ENCODE measurements at places on chromosomes 13 and 19.

GRCh38 chr19:42473686-42474085, 30.9 kb upstream of the CXCL17 start:
- DNase-seq, result no peak

GRCh38 chr13:97631158-97631557, 197.2 kb downstream of the RAP2A start:
- no peak for DNase-seq

DNA sequence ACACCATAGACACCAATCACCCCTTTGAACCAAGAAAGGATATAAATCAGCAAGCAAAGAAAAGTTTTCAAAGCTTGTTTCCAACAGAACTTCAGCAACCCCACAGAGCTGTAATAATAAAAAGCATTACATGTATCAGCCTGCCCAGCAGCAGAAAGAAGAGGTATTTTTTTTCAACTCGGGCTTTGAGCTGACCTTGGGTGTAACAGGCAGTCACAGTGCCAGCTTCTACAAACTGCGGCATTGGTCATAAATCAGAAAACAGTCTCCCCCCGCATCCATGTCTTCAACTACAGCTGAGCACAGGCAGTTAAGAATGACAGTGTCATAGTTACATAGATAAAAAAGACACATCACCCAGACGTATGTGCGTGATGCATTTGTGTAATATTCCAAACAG, 671.0 kb upstream of the SLITRK1 start:
- no peak for DNase-seq

- DNase-seq, result no peak
Observed at GRCh38 chr13:66224663-66225062, 1005.5 kb downstream of the PCDH9 start.

- no peak for DNase-seq
Observed at GRCh38 chr13:100977841-100978240, 303.2 kb upstream of the TMTC4 start.

DNA sequence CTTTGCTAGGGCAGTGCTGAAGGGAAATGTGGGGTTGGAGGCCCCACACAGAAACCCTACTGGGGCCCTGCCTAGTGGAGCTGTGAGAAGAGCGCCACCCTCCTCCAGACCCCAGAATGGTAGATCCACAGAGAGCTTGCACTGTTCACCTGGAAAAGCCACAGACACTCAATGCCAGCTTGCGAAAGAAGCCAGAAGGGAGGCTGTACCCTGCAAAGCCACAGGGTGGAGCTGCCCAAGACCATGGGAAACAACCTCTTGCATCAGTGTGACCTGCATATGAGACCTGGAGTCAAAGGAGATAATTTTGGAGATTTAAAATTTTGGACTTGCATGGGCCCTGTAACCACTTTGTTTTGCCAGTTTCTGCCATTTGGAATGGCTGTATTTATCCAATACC, 615.4 kb upstream of the MIR17HG start:
- DNase-seq, result no peak

DNA sequence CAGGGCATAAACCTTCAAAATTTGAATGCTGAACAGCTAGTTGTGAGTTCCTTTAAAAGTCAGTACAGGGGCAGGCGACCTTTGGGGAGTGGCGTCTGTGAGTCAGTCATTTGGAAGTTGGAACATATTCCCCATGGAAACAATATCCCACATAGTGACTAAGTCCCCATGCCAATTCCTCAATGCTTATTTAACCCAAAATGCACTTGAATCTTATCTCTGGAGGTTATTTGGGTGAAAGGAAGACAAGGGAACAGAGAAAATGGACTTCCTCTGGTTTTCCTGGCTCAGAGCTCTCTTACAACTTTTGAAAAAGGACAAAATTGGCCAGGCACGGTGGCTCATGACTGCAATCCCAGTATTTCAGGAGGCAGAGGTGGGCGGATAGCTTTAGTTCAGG, 479.2 kb upstream of the NBEA start:
- DNase-seq, result no peak

DNA sequence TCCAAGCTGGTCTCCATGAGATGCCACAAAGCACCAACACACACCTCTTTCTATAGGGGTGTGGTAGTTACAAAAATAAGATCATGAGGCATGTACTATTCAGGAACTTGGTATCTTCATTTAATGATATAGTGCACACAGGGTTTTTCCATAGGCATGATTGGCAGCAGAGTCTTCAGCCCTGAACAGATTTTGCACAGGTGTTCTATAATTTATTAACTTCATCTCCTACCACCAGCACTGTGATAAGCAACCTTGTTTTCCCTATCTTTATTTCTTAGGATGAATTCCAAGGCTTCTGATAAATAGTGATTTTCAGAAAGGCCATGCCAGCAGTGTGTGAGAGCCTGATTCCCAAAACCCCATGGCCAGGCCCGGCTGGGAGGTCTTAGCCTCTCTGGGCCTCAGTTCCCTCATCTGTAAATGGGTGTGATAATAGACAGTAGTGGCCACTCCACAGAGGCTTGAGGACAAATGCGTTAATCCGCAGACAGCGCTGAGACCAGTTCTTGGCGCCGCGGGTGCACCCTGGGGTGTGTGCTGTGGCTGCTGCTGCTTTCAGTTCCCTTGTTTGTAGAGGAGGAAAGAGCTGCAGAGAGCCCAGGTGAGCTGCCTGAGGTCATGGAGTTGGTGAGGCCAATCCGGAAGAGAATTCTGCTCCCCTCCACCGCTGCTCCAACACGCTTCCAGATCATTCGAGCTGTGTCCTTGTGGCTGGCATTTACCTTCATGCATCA, 33.1 kb downstream of the DHRS12 start:
- DNase-seq, result no peak

- DNase-seq, result no peak
Observed at GRCh38 chr13:97588993-97589392, 155.0 kb downstream of the RAP2A start.

- DNase-seq, result no peak
Observed at GRCh38 chr13:41505209-41505835, 48.0 kb downstream of the RGCC start.

GRCh38 chr19:15445807-15446376, 3.9 kb downstream of the WIZ start:
- DNase-seq, result no peak

- DNase-seq, result no peak
Observed at GRCh38 chr13:67063036-67063435, 167.1 kb downstream of the PCDH9 start.

GRCh38 chr19:16375157-16375935, 50.7 kb downstream of the KLF2 start:
- DNase-seq, result no peak

- no peak for DNase-seq
Observed at GRCh38 chr13:97342136-97342535, 91.8 kb upstream of the RAP2A start.

- no peak for DNase-seq
Observed at GRCh38 chr13:93714171-93714570, 487.6 kb downstream of the GPC6 start.

DNA sequence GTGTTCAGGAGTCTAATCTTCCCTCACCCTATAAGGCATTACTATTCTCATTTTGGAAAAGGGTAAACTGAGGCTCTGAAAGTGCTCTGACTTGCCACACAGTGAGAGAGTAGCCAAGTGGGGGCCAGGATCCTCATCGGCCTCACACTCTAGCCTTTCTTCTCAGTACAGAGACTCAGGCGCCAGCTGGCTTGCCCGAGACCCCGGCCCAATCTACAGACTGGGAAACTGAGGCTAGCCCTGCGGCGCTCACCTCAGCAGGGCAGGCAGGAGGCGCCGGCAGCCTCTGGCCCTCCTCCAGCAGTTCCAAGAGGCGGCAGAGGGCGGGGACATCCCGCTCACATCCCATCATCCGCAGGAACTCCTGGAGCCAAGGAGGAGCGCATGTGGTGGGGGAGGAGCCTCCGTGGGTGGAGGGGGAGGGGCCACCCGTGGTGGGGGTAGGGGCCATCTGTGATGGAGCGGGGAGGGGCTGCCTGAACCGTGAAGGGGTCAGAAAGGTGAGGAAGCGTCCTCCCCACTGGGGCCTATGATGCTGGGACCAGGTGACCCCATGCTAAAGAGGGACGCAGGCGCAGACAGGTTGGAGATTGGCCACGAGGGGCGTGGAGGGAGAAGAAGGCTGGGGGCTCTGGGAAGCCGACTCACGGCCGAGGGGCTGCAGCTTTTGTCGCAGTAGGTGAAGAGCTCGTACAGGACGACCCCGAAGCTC, 8.7 kb upstream of the INSL3 start:
- DNase-seq, result no peak

- DNase-seq, result no peak
Observed at GRCh38 chr13:83881140-83881684, 1.1 kb downstream of the SLITRK1 start.

GRCh38 chr19:19594381-19594780, 24.1 kb downstream of the PBX4 start:
- no peak for DNase-seq

GRCh38 chr13:49292742-49293486, 45.2 kb downstream of the CDADC1 start:
- no peak for DNase-seq

DNA sequence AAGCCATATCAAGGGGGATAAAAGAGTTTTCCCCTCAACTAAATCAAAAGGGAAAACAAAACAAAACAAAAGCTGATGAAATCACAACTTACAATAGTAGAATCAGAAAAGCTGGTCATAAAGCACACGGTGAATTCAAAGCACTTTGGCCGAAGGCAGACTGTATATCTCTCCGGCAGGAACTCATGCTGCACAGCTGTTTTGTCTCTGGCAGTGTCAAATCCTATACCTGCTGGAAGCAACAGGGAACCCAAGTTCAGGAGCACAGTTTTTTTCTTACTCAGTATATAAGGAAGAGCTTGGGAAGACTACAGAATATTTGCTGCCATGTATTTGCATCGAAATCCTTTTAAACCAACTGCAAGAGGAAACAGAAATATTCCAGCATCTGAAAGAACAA, 213.7 kb downstream of the RFC3 start:
- no peak for DNase-seq

DNA sequence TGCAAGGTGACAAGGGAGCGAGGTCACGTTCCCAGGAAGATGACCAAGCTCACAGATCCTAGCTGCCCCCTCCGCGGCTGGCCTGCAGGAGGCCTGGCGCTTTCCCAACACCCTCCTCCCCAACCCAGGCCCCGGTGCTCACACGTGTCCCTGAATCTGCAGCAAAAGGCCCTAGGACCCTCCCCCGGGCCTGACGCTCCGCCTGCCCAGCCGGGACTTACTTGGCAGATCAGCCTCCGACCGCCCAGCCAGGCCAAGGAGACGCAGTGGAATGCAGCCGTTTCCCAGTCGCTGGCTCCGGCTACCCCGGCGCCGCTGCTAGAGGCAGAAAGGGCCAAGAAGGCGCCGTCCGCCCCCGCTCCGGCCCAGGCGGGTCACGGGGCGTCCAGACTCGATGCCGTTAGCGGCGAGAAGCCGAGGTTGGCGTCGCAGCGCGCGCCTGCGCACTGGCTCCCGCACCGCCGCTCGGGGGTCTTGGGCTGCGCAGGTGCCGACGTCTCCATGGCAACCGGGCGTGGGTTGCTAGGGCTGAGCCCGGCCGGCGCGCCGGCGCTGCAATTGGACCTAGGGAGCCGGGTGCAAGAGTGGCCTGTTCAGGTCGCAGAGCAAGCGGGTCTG, at the start of gene PNMA8A:
PNMA8A (minus strand) TSS at position 448 of the 618 bp plus-strand sequence. CDS start 528 bp downstream, outside the sequence.
- no peak for DNase-seq

DNA sequence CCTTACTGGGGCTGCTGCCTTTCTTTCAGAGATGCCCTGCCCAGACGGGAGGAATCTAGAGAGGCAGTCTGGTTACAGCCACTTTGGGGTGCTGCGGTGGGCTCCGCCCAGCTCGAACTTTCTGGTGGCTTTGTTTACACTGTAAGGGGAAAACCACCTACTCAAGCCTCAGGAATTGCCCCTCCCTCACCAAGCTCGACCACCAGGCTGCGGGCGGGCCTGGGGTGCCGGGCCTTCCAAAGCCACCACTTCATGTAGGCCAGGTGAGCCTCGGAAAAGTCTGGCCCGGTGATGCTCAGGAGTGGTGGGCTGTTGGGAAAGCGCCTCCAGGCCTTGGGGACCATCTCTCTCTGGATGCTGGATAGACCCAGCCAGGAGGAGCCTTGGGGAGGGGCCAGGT, 218.6 kb downstream of the MTUS2 start:
- DNase-seq, result no peak

DNA sequence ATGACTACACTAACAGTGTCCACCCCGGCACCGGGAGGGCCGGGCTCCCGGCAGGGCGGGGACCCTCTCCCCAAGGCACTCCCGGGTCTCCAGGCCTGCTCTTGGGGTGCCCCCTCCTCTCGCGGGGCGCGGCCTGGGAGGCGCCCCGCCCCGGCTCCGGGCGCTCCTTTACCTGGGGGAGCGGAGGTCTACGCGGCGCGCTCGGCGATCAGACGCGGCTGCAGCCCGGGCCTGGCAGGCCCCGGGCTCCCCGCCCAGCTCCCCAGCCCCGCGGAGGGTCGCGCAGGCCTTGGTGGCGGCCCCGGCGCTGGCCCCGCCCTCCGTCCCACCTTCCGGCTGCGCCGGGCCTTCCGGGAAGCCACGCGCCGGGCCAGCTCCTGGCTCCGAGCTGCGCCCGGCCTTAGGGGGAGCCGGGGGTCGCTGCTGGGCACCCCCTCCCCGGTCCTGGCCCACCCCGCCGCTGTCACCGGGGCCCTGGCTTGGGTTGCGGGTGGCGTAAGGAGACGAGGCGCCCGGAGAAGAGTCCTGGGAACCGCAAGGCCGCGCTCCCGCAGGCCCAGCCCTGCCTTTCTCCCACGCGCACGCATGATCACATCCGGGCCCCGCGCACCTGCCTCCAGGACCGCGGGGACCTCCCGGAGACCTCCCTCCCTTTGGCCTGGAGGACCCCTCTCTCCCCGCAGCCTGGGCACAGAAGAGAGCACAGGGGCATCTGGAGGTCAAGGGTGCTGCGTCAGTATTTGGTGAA, at the start of gene C19orf12:
C19orf12 (minus strand) TSS at position 309 of the 748 bp plus-strand sequence. CDS start 6,848 bp downstream, outside the sequence.
- peak; percentile 61 for DNase-seq

DNA sequence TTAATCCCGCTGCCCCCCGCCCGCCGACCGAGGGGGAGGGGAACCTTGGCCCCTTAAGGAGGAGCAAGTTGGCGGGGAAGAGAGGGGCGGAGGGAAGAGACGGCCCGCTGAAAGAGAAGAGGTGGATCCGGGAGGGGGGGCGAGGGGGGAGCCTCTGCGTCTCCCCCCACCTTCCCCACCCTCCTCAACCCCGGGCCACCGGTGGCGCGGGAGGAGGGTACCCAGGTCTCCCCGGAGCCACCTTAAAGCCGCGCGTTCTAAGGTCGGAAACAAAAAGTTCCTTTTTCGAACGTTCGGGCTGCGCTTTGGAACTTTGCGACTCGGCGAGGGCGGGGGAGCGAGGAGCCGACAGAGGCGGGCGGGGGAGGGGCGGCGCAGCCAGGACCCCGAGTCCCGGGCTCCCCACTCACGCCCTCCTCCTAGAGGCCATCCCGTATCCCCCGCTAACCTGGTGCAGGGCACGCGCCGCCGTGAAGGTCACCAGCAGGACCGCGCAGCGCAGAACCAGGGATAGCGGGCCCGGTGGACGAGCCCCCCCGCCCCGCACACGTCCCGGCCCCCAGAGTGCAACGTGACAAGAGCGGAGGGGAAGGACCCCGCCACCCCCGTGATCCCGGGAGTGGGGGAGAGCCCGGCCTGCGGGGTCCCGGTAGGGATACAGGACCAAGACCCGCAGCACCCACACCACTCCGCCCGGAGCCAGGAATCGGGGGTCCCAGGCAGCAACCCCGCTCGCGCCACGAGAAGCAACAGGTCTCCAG, 659 bp downstream of the ERF start:
- peak; percentile 81 for DNase-seq
